Activated CD4-positive, alpha-beta T cell treated with anti-CD3 and anti-CD28 coated beads, Interleukin-2, amount 10 ng/mL, durations not matched to agents 7 days and 5 days (primary cell): ENCODE measurements at places on chromosomes 1 and 21. TPM values are rescaled to one million over a fixed set of nuclear protein-coding genes. Genes with fewer than 3 reads are reported as not detected.
A peak's percentile ranks its signal among the peaks of the same experiment; 100 is the strongest.

DNA sequence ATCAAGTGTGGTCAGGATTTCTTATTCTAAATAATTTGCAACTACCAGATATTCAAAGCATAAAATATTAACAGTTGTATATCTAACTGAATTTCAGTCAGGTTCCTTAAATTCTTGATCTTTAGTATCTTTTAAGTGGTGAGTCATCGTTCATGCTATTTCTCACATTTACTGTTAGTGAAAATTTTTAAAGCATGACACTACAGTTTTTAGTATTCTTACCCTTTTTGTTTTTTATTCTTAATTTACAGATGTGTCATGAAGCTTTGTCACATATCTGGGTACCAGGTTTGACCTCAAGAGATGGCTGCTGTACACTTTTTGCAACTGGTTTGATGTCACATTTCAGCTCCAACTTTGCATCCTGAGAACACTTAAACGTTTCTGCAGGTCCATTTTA lies 12.7 kb downstream of the AKIRIN1 start:
- H3K27ac ChIP-seq, result no peak overlapping the region
- peaks cover 69% of the 10 kb centered on the region for H3K36me3 ChIP-seq
- no peak for DNase-seq
- peaks cover 31% of the 10 kb centered on the region for H3K4me1 ChIP-seq
- H3K27me3 ChIP-seq, result no peaks in the 10 kb centered on the region
- no peak overlapping the region for H3K4me3 ChIP-seq

DNA sequence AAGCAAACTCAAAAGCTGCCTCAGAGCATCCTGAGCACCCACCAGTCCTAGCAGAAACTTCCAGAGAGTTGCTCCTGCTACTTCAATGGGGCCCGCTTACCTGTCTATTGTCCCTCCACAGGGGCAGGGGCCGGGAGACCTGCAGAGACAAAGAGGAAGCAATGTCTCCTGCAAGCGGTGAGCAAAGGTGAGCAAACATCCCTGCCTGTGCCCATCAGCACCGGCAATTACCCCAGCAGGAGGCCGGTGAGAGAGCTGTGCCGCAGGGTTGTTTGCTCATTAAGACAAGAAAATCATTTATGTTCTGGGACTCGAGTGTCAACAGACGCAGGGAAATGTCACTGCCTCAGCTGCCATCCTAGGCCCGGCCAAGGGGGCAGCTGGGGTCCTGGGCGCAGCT lies 53.8 kb upstream of the TARDBP start:
- peaks cover 3% of the 10 kb centered on the region for H3K4me1 ChIP-seq
- no peak for DNase-seq
- no peaks in the 10 kb centered on the region for H3K36me3 ChIP-seq
- no peak overlapping the region for H3K4me3 ChIP-seq
- H3K27me3 ChIP-seq, result peaks cover 14% of the 10 kb centered on the region

DNA sequence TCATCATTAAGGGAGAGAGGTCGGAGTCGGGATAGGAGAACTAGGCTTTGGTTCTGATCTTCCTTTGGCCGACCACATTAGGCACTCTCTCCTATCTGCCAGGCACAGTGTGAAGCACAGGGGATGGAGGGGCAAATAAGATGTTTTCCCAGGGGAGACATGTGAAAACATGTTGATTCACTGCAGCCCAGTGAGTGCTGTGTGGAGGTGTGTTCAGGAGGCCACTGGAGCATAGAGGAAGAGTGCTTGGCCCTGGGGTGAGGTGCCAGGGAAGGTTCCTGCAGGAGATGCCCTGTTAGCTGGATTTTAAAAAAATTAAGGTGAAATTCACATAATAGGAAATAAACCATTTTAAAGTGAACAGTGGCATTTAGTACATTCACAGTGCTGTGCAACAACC lies 3.7 kb downstream of the VANGL2 start:
- DNase-seq, result no peak
- H3K4me3 ChIP-seq, result no peak overlapping the region
- no peaks in the 10 kb centered on the region for H3K4me1 ChIP-seq
- no peak overlapping the region for H3K27ac ChIP-seq
- H3K27me3 ChIP-seq, result peaks cover 24% of the 10 kb centered on the region

GRCh38 chr1:159163614-159164228 lies 7.7 kb upstream of the CADM3 start:
- H3K4me3 ChIP-seq, result no peak overlapping the region
- peaks cover 4% of the 10 kb centered on the region for H3K4me1 ChIP-seq
- no peaks in the 10 kb centered on the region for H3K36me3 ChIP-seq
- no peak for DNase-seq

- no peaks in the 10 kb centered on the region for H3K36me3 ChIP-seq
- no peak overlapping the region for H3K4me3 ChIP-seq
- no peak for DNase-seq
- no peaks in the 10 kb centered on the region for H3K4me1 ChIP-seq
- H3K27ac ChIP-seq, result no peak overlapping the region
These were observed 1557.4 kb downstream of the PLA2G4A start for GRCh38 chr1:188386161-188386560.

DNA sequence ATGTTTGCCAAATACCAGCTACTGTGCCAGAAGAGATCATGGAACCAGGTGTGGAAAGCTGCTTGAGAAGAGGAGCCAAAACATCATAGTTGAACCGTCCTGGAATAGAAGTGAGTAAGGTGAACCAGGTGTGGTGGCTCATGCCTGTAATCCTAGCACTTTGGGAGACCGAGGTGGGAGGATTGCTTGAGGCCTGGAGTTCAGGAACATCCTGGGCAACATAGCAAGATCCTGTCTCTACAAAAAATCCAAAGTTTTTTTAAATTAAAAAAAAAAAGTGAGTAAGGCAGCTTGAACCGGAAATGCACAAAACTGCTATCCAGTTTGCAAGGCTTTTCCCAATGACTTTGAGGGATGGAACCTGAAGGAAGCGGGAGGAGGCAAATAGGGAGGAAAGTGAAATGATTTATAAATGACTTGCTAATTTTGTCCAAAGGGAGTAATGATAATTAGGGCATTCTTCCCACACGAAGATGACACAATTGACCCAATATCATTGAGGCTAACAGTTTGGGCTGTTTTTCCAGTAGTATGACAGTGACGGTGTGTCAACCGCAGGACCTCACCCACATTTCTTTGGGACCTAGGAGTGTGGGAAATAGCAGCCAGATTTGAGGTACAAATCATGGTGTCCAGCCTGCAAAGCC lies 1.5 kb upstream of the CNN3 start:
- H3K27me3 ChIP-seq, result peaks cover 46% of the 10 kb centered on the region
- DNase-seq, result no peak
- H3K4me3 ChIP-seq, result no peak overlapping the region
- no peak overlapping the region for H3K27ac ChIP-seq
- no peaks in the 10 kb centered on the region for H3K36me3 ChIP-seq

- no peaks in the 10 kb centered on the region for H3K27me3 ChIP-seq
- no peaks in the 10 kb centered on the region for H3K36me3 ChIP-seq
- no peaks in the 10 kb centered on the region for H3K4me1 ChIP-seq
- H3K27ac ChIP-seq, result no peak overlapping the region
These were observed 194.3 kb downstream of the KCTD3 start for GRCh38 chr1:215761446-215761845.

DNA sequence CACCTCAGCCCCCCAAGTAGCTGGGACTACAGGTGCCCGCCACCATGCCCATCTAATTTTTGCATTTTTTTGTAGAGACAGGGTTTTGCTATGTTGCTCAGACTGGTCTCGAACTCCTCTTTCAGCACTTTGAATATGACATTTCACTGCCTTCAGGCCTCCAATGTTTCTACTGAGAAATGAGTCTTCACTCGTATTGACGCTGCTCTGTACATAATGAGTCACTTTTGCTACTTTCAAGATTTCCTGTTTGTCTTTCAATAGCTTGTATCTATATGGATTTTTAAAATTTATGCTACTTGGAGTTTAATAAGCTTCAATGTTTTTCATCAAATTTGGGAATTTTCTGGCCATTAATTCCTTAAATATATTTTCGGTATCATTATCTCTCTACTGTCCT lies 64.7 kb downstream of the GORAB start:
- no peak overlapping the region for H3K27ac ChIP-seq
- no peaks in the 10 kb centered on the region for H3K27me3 ChIP-seq
- no peaks in the 10 kb centered on the region for H3K4me1 ChIP-seq

DNA sequence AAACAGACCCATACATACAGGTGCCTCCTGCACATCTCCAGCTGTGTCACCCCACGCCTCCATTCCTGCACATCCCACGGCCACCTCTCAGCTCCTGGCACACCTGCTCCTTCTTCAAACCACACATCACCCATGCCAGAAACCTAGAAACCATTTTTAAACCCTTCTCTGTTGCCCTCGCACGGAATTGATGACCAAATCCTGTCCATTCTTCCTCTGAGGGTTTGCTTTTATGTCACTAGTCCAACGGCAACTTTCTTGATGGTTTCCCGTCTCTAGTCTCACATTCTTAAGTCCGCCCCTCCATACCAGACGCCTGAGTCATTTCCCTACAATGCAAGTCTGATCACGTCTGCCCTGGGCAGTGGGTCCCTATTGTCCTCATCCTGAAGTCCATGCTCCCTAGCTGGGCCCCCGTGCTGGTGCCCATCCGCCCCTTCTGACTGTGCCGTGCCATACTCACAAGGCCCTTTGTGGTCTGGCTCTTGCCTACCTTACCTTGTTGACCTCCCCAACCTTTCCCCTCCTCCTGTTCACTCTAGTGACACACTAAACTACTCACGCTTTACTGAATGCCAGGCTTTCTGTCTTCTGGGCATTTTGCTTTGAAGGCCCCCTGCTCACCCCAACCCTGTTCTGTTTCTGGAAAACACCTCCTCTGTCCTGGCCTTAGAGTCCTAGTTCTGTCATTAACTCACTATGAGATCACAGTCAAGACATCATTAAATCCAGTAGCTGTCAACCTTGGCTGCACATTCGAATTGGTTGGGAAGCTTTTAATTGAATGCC lies 17.6 kb downstream of the SLC2A1 start:
- peaks cover 97% of the 10 kb centered on the region for H3K4me1 ChIP-seq
- H3K27me3 ChIP-seq, result no peaks in the 10 kb centered on the region
- H3K27ac ChIP-seq, result peak overlapping the region; percentile 84
- DNase-seq, result no peak
- H3K36me3 ChIP-seq, result peaks cover 78% of the 10 kb centered on the region

- H3K27ac ChIP-seq, result no peak overlapping the region
- peaks cover 29% of the 10 kb centered on the region for H3K4me1 ChIP-seq
- no peak for DNase-seq
- peaks cover 32% of the 10 kb centered on the region for H3K36me3 ChIP-seq
- no peak overlapping the region for H3K4me3 ChIP-seq
- H3K27me3 ChIP-seq, result no peaks in the 10 kb centered on the region
These were observed 76.4 kb downstream of the ST3GAL3 start for GRCh38 chr1:43783671-43784205.

DNA sequence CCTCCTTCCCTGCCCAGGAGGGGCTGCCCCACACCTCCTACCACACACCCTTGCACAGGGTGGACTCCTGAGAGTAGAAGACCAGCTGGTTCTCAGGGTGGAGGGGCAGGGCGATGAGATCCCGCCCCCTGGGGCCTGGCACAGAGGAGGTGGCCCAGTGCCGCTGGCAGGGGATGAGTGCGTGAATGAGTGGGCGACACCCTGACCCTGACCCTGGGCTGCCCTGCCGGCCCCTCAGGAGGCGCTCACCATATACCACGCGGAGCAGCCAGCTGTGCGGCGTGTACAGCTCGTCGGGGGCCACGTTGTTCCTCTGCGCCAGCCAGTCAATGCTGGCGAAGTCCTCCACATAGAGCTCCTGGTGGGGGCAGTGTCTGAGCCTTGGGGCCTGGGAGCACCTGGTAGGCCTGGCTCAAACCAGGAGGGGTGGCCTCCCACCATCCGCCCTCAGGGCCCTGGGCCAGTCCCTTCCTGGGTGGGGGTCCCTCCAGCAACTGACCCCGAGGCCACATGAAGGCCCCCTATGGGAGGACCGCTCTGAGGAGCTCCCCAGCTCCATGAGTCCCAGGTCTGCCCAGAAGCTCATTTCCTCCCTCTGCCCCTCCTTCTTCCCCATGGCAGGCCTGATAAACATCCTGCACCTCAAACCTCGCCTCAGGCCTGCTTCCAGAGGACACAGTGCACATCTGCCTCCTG lies 13.0 kb downstream of the LSS start:
- H3K27me3 ChIP-seq, result no peaks in the 10 kb centered on the region
- DNase-seq, result no peak
- no peaks in the 10 kb centered on the region for H3K36me3 ChIP-seq
- H3K27ac ChIP-seq, result peak overlapping the region; percentile 28

- no peaks in the 10 kb centered on the region for H3K36me3 ChIP-seq
- H3K4me3 ChIP-seq, result no peak overlapping the region
- no peak for DNase-seq
These were observed 32.2 kb upstream of the MED18 start for GRCh38 chr1:28296401-28297261.

DNA sequence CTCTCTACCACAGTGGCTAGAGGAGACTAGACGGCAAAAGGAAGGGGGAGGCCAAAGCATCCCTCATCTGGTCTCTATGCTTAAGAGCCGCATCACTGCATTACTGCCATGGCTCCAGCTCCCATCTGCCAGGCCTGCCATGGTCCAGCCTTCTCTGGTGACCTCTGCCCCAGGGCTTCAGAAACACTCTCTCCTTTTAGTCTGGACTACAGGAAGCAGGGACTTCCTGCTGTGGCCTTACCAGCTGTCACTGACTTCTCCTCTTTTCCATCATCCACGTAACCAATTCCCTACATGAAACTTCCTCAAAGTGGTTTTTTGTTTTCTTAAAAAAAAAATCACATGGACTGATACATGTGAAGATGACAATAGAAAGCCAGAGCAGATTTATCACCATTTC lies 323.1 kb upstream of the NFIA start:
- no peaks in the 10 kb centered on the region for H3K4me1 ChIP-seq
- H3K4me3 ChIP-seq, result no peak overlapping the region
- no peak overlapping the region for H3K27ac ChIP-seq

GRCh38 chr1:20873311-20873710 lies 86.2 kb upstream of the HP1BP3 start:
- H3K27ac ChIP-seq, result no peak overlapping the region
- peaks cover 14% of the 10 kb centered on the region for H3K4me1 ChIP-seq
- no peak for DNase-seq
- no peaks in the 10 kb centered on the region for H3K27me3 ChIP-seq
- H3K4me3 ChIP-seq, result no peak overlapping the region

GRCh38 chr1:56212143-56212542 lies 367.2 kb downstream of the PLPP3 start:
- no peak for DNase-seq
- no peaks in the 10 kb centered on the region for H3K36me3 ChIP-seq
- H3K4me3 ChIP-seq, result no peak overlapping the region
- no peaks in the 10 kb centered on the region for H3K27me3 ChIP-seq
- H3K27ac ChIP-seq, result no peak overlapping the region
- no peaks in the 10 kb centered on the region for H3K4me1 ChIP-seq

The TRAPPC3 gene
- 59.3 TPM for total RNA-seq

The CCDC27 gene
- not detected for total RNA-seq

The OXCT2 gene
- not detected for total RNA-seq

The AMY1C gene
- not detected for total RNA-seq

The GPR157 gene
- total RNA-seq, result 5.7 TPM
